Activated T-cell treated with anti-CD3 and anti-CD28 coated beads for 1 hour (primary cell): ENCODE measurements at places on chromosomes 1 and 21.

GRCh38 chr1:227521782-227522181 is 41.6 kb upstream of the ZNF678 start:
- DNase-seq, result no peak

GRCh38 chr1:38997034-38997900 is 6.2 kb downstream of the AKIRIN1 start:
- DNase-seq, result no peak

- DNase-seq, result no peak
These were observed 60.3 kb downstream of the GALNT2 start for GRCh38 chr1:230127105-230128054.

- DNase-seq, result peak; percentile 47
These were observed 57.3 kb downstream of the NKAIN1 start for GRCh38 chr1:31182352-31182751.

DNA sequence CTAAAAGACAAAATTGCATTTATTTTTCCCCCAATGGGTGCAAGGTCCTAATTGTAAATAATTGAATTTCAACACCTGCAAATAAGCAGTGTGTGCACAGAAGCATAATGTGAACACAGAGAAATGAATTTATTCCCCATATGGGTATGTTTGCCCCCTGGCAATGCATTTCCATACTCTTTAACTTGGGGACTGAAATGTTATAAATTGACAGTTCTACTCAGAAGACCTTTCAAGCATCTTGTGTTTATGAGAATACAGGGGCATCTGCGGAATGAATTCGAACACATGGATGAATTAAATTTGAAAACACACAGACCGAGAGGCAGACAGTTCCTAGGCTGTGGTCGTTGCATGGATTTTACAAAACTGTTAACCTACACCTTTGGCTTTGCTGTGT is 3.5 kb downstream of the PBX1 start:
- no peak for DNase-seq

GRCh38 chr1:177571485-177572076 is 398.3 kb downstream of the SEC16B start:
- DNase-seq, result no peak

DNA sequence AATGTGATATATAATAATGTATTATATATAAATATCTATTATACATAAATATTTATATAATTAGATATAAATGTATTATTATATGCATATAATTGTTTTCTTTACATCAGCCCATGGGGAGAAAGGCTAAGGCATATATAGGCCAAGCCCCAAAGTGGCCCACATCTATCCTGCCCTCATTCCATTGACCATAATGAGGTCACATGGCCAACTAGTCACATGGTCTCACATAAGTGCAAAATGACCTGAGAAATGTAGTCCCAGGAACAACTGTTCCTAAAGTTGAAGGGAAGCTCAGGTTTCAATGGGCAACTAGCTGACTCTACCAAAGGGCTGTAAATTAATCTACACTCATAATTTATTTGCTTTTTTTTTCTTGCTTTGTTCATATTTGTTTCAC is 14.5 kb upstream of the CCDC185 start:
- no peak for DNase-seq

DNA sequence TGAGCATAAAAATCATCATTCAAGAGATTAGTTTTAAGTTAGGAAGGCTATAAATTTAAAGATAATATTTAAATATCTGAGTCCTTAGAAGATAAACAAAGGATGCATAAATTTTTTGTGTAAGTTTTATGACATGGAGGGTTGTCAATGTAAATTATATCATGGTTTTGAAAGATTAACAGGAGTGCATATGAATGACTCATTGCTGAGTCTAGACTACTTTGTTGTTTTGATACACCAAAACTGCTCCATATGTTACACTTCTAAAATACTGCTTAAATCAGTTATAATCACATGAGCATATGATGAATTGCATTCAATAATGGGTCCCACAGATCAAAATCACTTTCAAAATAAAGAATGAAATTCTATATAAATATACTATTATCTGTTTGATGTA is 312.5 kb downstream of the KCNT2 start:
- no peak for DNase-seq

- DNase-seq, result no peak
These were observed 15.7 kb upstream of the IGSF21 start for GRCh38 chr1:18091660-18092446.

DNA sequence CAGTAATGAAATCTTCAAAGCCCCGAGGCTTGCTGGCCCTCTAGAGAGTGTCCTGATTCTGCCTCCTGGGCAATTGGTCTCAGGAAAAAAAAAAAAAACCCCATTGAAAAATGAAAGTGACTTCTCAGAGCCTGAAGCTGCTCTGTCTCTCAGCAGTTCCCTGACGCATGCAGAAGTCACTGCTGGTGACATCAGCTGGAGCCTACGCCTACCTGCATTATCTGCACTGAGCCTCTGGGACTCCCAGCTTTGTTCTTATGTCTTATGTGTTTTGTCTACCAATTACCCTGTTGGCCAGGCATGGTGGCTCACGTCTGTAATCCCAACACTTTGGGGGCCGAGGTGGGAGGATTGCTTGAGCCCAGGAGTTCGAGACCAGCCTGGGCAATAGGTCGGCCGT is 10.1 kb upstream of the SLC25A33 start:
- no peak for DNase-seq

DNA sequence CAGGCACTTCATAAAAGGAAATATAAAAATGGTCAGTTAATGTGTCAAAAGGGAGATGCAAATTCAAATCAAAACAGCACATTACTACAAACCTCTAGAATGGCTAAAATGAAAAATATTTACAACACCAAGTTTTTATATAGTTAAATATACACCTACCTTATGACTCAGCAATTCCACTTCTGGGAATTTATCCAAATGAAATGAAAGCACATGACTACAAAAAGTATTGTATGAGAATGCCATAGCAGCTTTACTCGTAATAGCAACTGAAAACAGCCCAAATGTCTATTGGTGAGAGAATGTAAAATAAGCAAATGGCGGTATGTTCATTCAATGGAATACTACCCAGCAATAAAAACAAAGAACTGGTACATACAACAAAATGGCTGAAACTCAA is 175.8 kb upstream of the SPAG17 start:
- DNase-seq, result no peak
